Dermis microvascular lymphatic vessel endothelial cell (primary cell): ENCODE measurements at places on chromosomes 7 and 10. TPM values are rescaled to one million over a fixed set of nuclear protein-coding genes. Genes with fewer than 3 reads are reported as not detected.

GRCh38 chr10:44126291-44126717 lies 258.6 kb downstream of the CXCL12 start:
- DNase-seq, result no peak

DNA sequence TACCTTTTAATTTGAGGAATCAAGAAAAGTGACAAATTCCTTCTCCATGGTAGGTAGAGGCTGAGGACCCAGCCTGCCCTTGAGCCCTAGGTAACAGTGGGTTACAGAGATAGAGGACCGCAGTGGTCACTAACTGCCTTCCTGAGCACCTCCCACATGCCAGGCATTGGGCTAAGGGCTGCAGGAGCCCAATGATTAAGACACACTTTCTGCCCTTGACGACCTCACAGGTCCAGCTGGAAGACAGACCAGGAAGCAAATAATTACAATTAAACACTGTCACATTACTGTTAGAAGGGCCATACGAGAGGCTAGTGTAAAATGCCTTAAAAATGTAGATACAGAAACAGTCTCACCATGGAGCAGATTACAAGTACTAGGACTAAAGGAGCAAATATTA lies 156.8 kb upstream of the NFE2L3 start:
- no peak for DNase-seq

DNA sequence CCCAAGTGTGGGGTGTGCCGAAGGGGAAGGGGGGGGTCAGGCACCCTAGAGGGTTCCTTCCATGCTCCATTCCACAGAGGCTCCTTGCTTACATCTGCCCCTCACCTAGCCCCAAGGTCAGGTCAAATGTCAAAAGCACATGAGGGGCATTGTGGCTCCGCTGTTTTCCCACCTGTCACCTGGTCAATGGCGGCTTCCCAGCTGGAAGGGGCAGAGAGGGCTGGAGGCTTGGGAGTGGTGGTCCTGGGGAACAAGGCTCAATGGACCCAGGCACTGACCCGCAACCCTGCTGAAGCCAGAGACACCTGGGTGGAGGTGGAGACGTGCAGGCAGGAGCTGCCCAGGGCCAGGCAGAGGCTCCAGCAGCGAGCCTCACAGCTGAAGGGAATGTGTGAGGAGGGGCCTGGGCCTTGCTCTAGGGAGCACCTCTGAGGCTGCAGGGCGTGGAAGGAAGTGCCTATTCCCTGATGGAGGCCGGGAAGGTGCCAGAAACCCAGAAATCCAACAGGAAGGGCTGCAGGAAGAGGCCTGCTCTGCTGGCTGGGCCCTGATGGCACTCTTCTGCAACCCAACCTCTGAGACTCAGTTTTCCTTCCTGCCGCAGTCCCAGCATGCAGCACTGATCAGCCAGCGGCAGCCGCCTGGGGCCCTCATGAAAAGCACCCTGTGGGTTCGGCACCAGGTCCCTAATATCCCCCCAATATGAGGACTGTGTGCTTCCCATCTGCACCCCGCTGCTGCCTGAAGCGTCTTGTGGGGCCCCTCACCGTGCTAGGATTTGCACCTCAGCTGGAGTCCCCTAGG lies 16.0 kb downstream of the RASGEF1A start:
- no peak for DNase-seq

- no peak for DNase-seq
Measured at GRCh38 chr10:130686689-130687300, 550.6 kb downstream of the GLRX3 start.

DNA sequence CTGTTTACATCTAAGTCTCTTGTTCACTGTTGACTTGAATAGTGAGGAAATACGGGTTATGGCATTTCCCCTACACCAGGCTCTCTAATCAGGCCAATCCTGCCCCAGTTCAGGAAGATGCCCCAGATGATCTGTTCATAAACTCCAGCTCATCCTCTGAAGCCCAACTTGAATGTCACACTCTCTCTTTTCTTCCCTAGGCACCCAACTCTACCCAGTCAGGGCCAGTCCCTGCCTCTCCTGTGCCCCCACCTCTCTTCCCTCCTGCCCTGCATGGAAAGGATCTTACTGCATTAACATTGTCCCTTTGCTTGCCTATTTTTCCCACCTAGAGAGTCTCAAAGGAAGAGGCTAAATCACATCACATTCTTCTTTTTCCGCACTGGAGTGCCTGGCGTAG lies 10.6 kb upstream of the TRPV6 start:
- no peak for DNase-seq

DNA sequence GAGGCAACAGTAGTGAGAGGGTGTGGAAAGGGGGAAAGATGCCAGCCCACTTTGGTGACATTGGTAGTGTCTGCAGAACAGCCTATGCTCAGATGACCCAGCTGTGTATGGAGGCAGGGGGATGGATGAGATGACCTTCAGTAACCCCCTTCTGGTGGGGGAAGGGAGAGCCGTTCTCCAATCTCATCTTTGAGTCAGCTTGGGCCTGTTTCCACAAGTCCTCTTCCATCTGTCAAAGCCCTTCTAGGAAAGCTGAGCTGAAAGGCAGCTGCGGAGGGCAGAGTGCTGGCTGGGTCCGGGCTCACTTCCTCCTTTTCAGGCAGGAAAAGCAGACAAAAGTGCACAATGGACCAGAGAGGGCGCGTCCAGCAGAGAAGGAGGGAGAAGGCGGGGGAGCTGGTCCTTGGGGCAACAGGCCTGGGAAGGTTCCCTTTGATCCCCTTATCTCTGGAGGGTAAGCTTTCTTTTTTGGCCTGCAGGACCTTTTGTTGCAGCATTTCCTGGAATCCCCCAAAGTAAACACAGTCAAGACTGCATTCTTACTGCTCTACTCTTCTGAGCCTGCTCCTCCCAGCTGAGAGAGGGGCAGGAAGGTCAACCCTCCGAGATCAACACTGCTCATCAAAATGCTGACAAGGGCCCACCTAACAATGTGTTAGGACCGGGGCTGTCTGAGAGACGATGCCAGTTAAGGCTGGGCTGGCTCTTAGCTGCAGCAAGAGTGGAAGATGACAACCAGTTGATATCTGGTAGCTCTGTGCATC lies 1.2 kb upstream of the LRMDA start:
- no peak for DNase-seq

- no peak for DNase-seq
Measured at GRCh38 chr7:151415375-151416105, 5.7 kb upstream of the WDR86 start.

GRCh38 chr7:41729059-41729458 lies 26.2 kb upstream of the INHBA start:
- no peak for DNase-seq

GRCh38 chr7:12032146-12032545 lies 178.9 kb upstream of the TMEM106B start:
- no peak for DNase-seq

DNA sequence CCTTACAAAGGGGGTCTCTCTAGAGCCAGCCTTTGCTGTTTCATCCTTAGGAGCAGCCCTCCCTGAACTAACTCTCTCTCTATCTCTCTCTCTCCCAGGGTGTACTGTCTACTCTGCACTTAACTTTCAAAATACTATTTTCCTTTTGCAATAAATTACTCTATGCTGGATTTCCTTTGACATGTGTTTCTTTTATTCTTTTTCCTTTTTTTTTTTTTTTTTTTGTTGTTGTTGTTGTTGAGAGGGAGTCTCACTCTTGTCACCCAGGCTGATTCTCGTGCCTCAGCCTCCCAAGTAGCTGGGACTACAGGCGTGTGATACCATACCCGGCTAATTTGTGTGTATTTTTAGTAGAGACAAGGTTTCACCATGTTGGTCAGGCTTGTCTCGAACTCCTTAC lies 1.5 kb upstream of the ZNF3 start:
- no peak for DNase-seq

DNA sequence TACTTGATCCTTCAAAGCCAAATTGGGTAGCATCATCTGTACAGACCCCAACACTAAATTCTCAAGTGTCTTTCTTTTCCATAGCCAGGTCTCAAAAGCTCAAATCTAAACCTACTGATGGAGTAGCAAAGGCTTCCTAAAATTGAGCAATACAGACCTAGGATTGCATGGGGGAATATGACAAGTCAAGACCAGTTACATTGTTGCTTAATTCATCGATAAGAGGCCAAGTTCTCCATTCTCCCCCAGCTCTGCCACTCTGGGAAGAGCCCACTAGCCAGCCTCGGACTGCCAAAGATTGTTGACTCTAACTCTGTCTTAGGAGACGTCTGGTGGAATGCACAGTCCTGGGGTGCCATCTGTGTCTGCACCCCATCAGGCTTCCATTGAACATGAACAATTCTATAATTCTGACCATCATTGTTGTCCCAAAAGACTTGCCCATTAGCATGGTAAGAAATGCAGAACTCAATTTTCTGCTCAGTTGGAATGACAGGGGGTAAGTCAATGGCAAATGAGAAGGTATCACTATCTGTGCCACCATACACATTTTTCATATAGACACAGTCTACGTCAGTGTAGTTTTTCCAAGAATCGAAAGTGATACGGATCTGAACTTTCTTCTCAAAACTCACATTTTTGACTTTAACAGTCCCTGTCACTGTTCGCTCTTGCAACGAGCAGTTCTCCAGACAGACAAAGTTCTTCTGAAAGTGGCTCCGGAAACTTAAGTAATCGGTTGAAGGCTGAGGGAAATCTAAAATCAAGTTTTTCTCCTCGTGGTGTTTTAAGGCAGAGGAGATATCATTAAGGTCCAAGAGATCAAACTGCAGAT lies 2.9 kb downstream of the PPP1R3C start:
- no peak for DNase-seq

- no peak for DNase-seq
Measured at GRCh38 chr10:43121444-43121843, 16.8 kb upstream of the CSGALNACT2 start.

- DNase-seq, result no peak
Measured at GRCh38 chr7:113143486-113144257, 25.3 kb upstream of the SMIM30 start.

DNA sequence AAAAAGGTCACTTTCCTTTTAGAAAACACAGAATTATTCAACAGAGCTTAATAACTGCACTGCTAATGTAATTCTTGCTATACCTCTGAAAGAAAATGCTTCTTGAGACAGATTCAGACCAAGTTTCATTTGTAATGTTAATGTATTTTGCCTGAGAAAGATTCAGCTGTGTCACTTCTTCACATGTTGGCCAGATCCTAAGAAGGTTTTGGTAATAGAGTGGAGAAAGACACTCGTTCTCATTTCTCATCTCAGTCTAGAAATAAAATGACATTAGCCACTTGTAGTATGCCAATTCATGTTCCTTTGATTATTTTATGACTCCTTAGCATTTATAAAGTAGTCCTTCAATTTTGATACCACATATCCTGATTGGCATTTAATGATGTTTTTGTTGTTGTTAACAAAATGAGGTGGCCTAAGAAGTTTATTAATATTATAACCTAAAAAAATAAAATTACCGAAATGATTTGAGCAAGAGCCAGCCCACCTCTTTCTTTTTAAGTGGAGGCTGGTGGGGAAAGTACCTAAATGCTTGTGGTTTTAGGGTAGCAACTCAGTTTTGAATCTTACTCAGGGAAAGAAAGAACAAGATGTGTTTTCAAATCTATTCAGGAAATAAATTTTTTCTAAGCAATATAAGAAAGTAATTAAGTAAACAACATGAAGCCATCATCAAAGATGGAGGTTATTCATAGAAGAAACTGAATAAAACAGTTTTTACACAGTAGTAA lies 16.4 kb upstream of the ELAPOR2 start:
- DNase-seq, result no peak

- no peak for DNase-seq
Measured at GRCh38 chr10:67959839-67960476, 75.5 kb downstream of the SIRT1 start.

DNA sequence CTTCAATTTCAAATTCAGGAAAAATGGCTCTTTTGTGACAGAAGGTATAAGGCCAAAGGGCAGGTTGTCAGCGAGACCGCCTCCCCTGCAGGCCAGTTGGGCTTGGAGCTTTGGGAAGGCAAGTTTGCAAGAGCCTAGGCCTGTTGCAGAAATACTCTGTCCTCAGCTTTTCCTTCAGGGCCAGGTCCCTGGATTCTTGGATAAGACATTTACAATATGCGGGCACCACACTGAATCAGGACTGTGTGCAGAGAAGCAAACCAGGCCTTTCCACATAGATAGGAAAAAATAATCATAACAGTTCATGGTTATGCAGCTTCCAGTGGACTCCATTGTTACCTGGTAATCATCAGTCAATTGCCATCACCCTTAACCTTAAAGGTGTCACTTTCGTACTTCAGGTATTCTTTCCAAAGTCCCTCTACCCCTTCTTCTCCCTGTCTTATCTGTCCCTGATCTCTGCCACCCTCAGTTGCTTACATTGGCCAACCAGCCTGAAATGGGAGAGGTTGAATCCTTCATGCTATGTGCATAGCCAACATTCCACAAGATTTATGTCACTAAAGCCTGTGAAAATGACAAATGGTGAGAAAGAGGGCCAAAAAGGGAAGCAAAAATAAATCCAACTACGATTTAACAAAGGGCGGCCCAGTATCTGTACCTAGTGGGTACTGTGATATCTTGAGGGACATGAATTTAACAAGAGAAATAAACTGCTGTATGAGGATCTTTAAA lies 304.5 kb upstream of the NFE2L3 start:
- peak; percentile 32 for DNase-seq

DNA sequence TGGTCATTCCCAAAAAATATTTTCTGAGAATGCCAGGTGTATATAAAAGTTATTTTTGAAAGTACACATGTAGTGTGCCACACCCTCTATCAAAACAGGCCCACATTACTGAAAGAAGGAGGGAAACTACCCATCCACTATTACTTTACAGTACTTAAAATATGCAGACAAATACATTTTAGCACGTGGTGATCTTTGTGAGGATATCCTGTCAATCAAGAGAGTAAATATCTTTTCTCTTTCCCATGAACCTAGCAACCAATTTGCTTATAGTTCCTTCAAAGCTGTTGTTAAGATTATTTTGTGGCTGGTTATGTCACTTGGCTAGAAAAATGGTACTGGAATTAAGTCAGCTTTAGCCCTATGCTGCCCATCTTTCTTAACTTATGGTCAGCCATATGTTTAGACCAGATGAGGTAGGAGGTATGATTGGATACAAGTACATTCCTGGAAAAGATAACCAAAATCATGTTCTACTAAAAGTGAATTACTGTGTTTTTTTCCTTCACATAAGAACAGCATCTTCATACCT lies 70.1 kb downstream of the AUTS2 start:
- no peak for DNase-seq

GRCh38 chr7:4884164-4884563 lies 648 bp upstream of the RADIL start:
- no peak for DNase-seq

GRCh38 chr10:80100861-80101695 lies 22.6 kb downstream of the TMEM254 start:
- no peak for DNase-seq

Gene TAS2R41
- total RNA-seq, result not detected in 2 replicates

Gene EBLN1
- total RNA-seq, result not detected in 2 replicates

Gene MYH16
- under 0.01 and 0.13 TPM in 2 replicates for total RNA-seq

Gene GPR37
- 0.13 TPM in 2 replicates for total RNA-seq

Gene ADAM22
- total RNA-seq, result 0.26 and 0.38 TPM in 2 replicates

Gene GPER1
- 1.5 and 2.3 TPM in 2 replicates for total RNA-seq
